ENCODE measurements at places on chromosomes 5 and 9.

- DNase-seq, result no peak
Observed at GRCh38 chr5:142189813-142190212, 81.2 kb downstream of the NDFIP1 start.

DNA sequence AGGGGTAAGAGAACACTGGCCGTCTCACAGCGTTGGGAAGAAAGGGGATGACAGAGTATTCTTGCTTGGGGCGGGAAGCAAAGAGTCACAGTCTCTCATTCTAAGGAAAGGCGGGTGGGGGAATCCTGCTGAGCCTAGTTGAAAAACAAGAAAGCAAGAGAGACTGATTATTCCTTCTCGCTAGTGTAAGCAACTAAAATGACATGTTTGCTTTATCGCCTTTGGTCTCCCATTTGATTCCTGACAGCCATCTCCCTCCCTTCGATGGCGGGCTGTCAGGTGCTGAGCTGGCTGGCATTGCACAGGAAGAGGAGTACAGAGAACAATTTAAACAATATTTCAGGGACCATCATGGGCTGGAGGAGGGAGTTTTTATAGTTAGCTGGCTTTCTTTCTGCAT lies 331.3 kb downstream of the ASTN2 start:
- no peak for DNase-seq

- DNase-seq, result no peak
Observed at GRCh38 chr5:23606927-23607326, 99.5 kb downstream of the PRDM9 start.

- no peak for DNase-seq
Observed at GRCh38 chr5:166370928-166371690, 1920.3 kb upstream of the WWC1 start.

DNA sequence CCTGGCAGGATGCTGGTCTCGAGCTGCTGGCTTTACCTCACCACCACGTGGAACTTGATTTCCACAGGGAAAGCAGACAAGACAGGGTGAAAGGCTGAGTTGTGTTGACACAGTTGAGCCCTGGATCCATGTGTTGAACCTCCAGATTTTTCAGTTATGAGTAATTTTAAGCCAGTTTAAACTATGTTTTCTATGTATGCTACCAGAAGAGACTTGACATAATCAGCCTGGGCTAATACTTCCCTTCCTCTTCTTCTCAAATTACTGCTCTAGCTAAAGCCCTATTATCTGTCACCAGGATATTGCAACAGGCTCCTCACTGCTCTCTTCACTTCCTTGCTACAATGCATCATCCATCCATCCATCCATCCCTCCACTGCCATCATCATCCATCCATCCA lies 12.0 kb upstream of the PHYKPL start:
- DNase-seq, result no peak

DNA sequence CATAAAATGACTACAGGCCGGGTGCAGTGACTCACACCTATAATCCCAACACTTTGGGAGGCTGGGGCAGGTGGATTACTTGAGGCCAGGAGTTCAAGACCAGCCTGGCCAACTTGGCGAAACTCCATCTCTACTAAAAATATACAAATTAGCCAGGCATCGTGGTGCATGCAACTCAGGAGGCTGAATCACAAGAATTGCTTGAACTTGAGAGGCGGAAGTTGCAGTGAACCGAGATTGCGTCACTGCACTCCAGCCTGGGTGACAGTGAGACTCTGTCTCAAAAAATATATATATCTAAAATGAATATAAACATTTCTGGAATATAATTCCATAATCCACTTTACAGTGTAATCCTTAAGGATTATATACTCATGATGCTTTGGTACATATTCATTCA lies 66.5 kb downstream of the TEX10 start:
- DNase-seq, result peak; percentile 4

All from MG63 (cell line).